T1000 (cell line): ENCODE measurements at places on chromosomes 3 and 15.

- DNase-seq = no peak
Observed at GRCh38 chr15:101609742-101610610, 42.2 kb downstream of the TM2D3 start.

GRCh38 chr3:1766384-1766783, 332.3 kb upstream of the CNTN4 start:
- DNase-seq = no peak

DNA sequence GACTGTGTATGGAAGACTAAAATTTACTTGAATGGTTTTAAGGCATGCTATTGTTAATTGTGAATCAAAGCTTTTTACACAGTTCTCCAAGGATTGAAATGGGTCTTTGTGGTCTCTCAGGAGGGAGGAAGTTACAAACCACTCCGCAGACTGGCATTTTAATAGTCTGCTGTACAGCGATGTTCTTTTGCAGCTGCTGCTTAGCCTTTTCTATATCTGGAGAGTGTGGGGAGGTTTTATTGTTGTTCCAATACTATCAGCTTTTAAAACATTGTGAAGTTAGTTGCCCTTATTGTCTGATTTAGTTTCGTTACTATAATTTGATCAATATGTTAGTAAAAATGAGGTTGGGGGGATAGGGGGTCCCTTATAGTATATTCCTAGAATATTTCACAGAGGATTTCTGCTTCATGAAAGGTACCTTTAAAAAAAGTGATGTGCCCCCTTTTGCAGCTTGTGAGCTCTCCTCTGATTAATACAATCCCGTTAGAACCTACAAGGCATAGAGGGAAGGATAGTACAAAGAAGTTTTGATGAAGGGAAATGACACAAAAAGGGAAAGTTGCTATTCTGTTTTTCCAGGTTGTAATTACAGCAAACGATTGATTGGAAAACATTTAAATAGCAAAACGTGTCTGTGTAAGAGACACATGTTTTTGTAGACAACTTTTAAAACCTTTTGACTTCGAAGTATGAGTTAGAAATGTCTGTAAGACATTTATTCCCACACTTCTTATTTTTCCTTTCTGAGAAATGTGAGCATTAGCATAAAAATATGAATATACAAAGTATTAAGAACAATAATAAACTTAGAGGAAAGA, 158.3 kb upstream of the CGNL1 start:
- no peak for DNase-seq

DNA sequence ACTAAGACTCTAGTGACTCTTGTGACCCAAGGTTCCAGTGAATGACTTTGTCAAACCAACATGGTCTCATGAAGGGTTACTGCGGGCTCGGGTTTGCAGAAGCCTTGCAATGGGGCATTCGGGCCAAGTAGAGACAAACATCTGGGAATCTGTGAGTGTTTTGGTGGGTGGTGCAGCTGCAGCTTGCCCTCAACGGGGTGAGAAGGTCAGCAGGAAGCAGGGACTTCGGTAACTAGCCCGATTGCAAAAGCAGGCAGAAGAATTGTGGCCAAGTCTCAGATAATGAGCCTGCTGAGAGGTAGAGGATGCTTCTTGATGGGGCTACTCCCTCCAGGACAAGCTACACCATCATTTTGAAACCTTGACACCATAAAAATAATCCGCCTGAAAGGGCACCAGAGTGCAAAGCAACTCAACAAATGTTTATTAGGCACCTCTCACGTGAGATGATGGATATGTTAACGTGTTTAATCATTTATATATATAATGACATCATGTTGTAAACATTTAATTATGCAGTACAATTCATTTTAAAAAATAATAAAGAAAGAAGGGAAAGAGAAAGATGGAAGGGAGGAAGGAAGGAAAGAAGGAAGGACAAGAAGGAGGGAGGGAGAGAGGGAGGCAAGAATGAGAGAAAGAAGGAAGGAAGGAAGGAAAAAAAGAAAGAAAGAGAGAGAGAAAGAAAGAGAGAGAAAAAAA, 263.9 kb upstream of the IGF1R start:
- no peak for DNase-seq

DNA sequence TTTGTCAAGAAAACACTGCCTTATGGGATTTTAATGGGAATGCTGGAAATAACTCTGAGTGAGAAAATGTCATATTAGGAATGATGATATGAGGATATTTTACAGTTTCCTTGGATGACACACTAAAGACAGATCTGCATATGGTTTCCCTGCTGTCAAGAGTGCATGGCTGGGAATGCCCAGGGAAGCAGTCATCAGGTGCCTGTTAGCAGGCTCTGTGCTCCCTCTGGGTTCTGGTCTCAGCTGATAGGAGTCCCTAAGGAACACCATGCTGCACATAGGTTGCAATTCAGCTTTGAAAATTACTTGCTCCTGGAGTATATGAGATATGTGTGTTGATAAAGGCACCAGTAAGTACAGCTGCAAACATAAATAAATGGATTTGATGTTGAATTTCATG, 1064.6 kb downstream of the TUSC7 start:
- no peak for DNase-seq

DNA sequence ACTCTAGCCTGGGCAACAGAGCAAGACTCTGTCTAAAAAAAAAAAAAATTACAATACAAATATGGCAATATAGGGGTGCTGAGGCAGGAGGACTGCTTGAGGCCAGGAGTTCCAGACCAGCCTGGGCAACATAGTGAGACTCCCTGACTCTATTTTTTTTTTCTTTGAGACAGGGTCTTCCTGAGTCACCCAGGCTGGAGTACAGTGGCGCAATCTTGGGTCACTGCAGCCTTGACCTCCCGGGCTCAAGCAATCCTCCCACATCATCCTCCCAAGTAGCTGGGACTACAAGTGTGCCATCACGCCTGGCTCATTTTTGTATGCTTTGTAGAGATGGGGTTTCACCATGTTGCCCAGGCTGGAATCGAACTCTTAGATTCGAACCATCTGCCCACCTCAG, 17.3 kb upstream of the RAB11A start:
- DNase-seq = no peak
